Mesenteric fat pad (tissue), 1 donor: ENCODE measurements at places on chromosomes 5 and 9.

- DNase-seq: no peak
Observed at GRCh38 chr9:112726428-112726827, 8.5 kb upstream of the INIP start.

- DNase-seq: no peak
Observed at GRCh38 chr9:101601904-101602765, 7.4 kb upstream of the PPP3R2 start.

- DNase-seq: no peak
Observed at GRCh38 chr5:41893074-41893851, 10.9 kb upstream of the RIMOC1 start.

DNA sequence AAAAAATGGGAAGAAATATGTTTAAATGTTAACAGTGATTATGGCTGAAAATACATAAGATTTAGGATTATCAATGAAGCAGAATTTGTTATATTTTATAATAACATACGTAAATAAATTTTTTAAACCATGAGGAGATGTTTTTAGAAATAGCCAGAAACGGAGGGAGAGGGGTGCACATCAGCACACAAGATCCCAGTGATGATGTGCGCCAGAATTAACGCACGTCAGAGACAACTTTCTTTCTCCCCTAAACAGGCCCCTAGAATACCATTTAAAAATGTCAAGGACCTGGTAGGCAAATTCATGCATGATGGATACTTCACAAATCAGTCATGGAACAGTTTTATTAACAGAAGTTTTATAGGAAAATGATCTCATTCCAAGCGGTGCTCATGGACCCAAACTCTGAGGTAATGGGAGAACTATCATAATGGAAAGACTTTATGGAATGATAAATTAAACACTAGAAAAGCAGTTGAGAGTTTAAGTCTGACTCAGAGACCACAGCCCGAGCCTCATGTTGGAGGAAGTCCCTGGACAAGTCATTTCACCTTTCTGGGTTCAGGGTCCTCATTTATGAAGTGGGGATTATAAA, 258.9 kb upstream of the GAS1 start:
- no peak for DNase-seq

DNA sequence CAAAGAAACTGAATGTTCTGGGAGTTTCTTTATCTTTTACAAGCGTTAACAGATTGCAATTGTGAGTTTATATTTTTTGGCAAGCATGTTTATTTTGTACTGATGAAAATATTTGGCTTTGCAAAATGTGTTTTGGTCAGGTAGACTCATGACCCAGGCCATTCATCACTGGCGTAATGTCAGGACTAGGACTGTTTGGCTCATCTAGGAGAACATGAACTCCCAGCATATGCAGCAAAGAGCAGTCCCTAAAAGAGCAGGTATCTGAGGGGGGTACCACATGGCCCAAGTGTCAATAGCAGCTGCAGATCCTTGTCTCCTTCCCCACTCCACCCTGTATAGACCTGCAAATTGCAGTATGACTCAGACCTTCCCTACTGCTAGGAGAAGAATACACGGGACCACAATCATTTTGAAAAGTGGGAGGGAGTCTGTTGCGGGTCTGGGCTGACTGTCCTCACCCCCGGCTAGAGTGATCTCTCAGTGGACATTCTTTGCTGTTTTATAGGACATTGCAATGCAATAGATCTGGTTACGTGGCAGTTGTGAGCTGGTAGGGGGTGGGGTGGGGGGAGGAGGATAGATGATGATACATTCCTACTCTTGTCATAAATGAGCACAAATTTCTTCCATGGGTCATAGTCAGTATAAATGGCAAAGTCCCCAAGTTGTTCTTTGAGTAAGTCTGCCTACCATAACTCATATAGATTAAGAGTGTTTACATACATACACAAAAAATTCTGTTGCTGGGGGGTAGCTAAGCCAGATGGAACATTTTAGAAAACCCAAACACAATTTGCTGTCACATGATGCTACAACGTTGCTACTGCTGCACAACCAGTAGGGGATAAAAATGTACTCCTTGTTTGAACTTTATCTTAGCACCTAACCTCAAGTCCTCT, 20.8 kb upstream of the SNCAIP start:
- DNase-seq: no peak

- no peak for DNase-seq
Observed at GRCh38 chr5:169335806-169336205, 34.9 kb upstream of the SLIT3 start.

DNA sequence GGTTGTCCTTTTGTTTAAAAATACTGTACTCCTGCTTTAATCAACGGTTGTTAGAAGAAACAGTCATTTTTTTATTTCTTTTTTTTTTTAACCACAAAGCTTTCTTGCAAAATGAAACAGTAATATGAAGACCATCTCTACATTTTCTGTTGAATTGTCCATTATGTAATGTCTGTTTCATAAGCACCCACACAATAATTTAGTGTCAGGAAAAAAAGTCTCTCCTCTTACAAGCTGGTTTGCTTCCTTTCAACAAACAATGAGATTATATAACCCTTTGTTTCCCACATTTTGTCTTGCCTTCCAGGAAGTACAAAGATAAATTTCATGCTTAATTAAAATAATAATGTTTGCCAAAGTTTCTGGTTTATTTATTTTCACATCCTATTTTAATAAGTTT, 16.7 kb downstream of the CTNNAL1 start:
- no peak for DNase-seq

DNA sequence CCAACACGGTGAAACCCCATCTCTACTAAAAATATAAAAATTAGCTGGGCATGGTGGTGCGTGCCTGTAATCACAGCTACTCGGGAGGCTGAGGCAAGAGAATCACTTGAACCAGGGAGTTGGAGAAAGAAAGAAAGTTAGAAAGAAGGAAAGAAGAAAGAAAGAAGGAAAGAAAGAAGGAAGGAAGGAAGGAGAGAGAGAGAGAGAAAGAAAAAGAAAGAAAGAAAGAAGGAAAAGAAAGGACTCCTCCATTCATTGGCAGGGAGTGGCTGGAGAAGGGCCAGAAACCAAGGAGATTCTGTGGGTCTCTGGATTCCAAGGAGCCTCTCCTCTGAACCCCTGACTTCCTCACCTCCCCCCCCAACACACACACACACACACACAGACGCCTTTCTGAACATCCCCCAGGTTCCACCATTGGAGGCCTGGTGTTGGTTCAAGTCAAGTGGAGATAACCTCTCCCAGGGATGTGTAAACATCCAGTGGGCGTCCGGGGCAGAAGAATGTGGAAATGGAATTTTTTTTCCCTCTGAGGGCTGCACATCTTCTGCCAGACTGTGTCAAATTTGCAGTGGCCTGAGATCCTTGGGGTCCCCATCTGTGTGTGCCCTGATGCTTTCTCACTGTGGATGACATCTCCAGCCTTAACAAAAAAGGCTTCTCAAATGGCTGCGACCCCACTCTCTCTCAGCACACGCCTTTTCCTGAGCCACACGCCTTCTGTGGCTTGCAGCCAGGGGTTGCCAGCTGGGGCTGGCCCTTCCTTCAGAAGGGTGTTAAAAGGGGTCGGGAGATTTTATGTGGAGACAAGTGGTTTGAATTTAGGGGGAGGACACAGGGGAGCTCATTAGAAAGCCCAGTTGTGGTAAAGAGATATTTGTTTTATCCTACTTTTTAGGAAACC, 109.3 kb upstream of the HAND1 start:
- no peak for DNase-seq

DNA sequence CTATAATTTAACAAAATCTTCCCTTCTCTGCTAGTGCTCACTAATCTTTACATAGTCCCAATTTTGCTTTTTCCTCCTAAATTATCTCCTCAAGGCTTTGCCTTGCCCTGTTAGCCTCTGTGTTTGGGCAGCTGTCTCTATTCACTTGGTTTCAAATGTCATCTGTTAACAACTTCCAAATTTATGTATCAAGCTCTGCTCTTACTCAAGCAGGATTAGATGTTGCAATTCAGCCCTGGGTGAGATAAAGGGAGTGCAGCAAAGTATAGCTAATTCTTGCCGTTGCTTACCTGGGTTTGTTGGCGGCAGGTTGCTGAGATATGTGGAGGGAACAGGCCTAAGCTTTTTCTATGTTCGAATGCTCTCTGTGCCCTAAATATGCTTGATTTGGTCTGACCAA, 483.8 kb downstream of the DMAC1 start:
- no peak for DNase-seq

DNA sequence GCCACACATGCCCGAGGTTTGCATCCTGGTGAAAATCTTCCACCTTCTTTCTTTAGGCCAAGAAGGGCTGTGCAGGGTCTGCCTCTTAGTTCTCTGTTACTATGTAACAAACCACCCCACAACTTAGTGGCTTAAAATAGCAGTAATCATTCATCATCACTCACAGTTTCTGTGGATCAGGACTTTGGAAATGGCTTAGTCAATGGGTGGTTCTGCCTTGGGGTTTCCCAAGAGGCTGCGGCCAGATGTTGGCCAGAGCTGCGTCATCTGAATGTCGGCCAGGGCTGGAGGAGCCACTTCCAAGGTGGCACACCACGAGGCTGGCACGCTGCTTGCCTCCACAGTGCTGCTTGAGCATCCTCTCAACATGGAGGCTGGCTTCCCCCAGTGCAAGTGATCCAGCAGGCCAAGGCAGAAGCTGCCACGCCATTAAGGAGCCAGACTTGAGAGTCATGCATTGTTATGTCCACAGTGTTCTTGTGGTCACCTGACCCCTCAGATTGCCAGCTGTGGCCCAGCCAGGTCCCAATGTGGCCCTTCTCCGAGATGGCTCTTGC, 135.2 kb downstream of the RXRA start:
- no peak for DNase-seq

DNA sequence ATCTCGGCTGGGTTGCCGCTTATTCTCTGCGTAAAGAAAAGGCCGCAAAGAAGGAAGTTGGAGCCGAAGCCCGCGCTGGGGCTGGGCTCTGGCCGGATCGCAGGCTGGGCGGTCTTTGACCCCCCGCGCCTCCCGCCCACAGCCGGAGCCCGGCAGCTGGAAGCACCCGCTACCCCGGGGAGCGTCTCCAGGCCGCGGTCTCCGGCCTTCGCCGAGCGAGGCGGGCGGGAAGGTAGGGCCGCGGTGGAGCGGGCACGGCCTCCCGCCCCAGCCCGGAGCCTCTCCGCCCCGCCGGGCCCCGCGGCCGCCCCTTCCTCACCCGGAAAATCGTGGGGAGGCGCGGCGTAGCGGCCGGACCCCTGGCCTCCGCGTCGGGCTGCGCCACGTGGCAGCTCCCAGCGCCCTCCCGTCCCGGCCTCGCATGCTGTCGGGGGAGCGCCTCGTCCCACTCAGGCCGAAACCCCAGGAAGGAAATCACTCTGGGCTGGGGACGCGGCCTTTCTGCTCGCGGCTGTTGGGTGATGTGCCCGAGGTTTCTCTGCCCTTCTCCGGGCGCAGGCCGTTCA, 12.0 kb downstream of the FOXD1 start:
- no peak for DNase-seq

DNA sequence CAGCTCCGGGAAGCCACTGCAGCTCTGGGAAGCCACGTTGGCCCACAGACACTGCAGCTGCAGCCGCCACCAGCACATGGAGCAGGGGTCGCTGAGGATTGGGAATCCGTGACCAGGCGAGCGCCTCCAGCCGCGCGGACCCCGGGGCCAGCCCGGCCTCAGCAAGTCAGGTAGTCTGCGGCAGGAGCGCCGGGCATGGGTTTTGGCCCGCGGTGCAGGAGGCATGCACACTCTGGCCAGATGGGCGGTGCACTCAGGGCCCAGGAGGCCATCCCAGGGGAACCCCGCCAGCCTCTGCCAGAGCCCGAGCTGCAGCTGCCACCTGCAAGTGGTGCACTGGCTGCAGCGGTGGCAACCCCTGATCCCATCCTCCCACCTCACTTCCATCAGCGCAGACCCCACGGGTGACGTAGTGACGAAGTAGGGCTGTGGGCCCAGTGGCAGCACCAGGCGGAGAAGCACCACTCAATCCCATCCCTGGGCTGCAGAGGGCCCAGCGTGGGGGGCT, 368.3 kb upstream of the SPATA31A5 start:
- DNase-seq: no peak

- no peak for DNase-seq
Observed at GRCh38 chr5:121979691-121980090, 17.9 kb downstream of the SRFBP1 start.
